Gastroesophageal sphincter (tissue), 4 donors: ENCODE measurements at places on chromosomes 3 and 15. TPM values are rescaled to one million over a fixed set of nuclear protein-coding genes. Genes with fewer than 3 reads are reported as not detected.

Gene HRH1
- 7.4 TPM for total RNA-seq

Gene DNAJB8
- total RNA-seq: not detected

Gene BCHE
- total RNA-seq: 31.8 TPM

Gene SPRED1
- 16.2 TPM for total RNA-seq

Gene LRRC58
- total RNA-seq: 33.5 TPM

Gene CXCR6
- total RNA-seq: 0.54 TPM

Gene HYKK
- total RNA-seq: 5.6 TPM

Gene ZPLD1
- total RNA-seq: 0.35 TPM

DNA sequence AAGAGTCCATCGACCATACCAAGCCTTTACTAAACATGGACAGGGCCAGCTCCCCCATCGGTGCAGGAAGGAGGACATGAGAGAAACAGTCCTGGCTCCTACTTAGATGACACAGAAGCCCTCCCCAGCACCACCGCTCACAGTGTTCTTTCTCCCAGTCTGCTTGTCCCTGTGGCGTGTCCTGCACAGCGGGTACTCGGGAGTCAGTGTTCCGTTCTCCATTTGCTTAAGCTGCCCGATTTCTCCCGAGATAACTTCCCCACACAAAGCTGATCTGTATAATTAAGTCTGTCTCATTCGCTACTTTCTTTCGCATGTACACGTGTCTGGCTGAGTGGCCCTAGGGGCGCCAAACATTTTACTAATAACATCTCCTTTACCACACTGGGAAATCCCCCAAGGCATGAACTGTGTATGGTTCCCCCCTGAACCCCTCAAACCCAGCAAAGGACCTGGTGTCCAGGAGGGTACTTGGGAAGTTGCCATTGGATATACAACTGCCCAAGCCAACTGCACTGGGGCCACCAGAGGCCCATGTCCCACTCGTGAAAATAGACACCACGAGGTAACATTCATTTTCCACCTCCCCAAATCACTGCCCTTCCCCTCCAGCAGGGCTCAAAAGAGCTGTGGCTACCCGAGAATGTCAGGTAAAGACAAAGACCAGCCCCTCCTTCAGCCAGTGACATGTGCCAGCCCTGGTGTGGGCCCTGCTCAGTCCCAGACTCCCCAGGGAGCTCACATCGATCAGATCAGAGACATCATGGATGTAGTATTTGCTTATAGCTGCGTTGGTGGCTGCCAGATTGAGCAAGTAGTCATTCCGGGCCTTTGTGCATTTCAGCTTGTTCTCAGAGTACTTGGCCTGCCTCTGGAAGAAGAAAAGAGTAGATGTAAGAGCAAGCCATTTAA lies 96.5 kb upstream of the RAD18 start:
- no peaks in the 10 kb centered on the region for H3K27me3 ChIP-seq
- no peak overlapping the region for H3K4me3 ChIP-seq
- H3K4me1 ChIP-seq: no peaks in the 10 kb centered on the region

DNA sequence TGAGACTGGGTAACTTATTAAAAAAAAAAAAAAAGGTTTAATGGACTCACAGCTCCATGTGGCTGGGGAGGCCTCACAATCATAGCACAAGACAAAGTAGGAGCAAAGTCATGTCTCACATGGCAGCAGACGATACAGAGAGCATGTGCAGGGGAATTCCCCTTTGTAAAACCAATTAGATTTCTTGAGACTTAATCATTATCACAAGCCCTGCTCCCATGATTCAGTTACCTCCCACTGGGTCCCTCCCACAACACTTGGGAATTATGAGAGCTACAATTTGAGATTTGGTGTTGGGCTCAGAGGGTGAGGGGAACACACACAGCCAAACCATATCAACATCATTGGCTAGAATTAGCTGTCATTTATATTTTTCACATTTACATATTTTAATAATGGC lies 221.0 kb downstream of the RSRC1 start:
- no peaks in the 10 kb centered on the region for H3K4me1 ChIP-seq
- H3K4me3 ChIP-seq: no peak overlapping the region
- ATAC-seq: no peak
- no peaks in the 10 kb centered on the region for H3K36me3 ChIP-seq
- H3K27ac ChIP-seq: no peak overlapping the region

- H3K36me3 ChIP-seq: no peaks in the 10 kb centered on the region
- no peaks in the 10 kb centered on the region for H3K27me3 ChIP-seq
- H3K4me1 ChIP-seq: peaks cover 98% of the 10 kb centered on the region
- H3K4me3 ChIP-seq: no peak overlapping the region
- no peak overlapping the region for H3K27ac ChIP-seq
- ATAC-seq: no peak
Measured at GRCh38 chr3:128788268-128788869, 62.4 kb downstream of the RAB7A start.

DNA sequence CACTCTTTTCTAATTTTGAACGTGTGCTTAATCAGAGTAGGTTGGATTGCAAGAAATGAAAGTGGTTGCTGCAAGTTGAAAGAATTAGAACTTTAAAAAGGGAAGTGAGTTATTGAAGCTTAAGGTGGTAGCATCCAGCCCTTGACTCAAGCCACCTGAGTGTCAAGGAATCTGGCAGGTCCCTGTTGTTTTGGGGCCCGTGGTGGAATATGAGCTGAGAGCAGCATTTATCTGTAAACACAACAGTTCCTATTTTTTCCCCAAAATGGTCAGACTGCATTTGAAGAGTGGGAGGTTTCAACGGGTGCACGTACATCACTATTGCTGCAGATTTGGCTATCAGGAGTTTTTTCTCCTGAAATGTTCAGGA lies 1.7 kb downstream of the ITPR1 start:
- H3K4me3 ChIP-seq: peak overlapping the region; percentile 90
- ATAC-seq: no peak
- H3K36me3 ChIP-seq: peaks cover 4% of the 10 kb centered on the region
- H3K27ac ChIP-seq: peak overlapping the region; percentile 93
- peaks cover 63% of the 10 kb centered on the region for H3K4me1 ChIP-seq
- H3K27me3 ChIP-seq: no peaks in the 10 kb centered on the region

- H3K27ac ChIP-seq: peak overlapping the region; percentile 44
- ATAC-seq: peak; percentile 78
- H3K36me3 ChIP-seq: peaks cover 66% of the 10 kb centered on the region
- no peak overlapping the region for H3K4me3 ChIP-seq
- peaks cover 4% of the 10 kb centered on the region for H3K4me1 ChIP-seq
Measured at GRCh38 chr15:90071220-90071807, 31.0 kb downstream of the IDH2 start.

- H3K4me3 ChIP-seq: no peak overlapping the region
- H3K27ac ChIP-seq: peak overlapping the region; percentile 73
- H3K27me3 ChIP-seq: no peaks in the 10 kb centered on the region
- no peak for ATAC-seq
- peaks cover 58% of the 10 kb centered on the region for H3K4me1 ChIP-seq
- H3K36me3 ChIP-seq: peaks cover 12% of the 10 kb centered on the region
Measured at GRCh38 chr3:195254454-195255175, 16.3 kb downstream of the XXYLT1 start.

DNA sequence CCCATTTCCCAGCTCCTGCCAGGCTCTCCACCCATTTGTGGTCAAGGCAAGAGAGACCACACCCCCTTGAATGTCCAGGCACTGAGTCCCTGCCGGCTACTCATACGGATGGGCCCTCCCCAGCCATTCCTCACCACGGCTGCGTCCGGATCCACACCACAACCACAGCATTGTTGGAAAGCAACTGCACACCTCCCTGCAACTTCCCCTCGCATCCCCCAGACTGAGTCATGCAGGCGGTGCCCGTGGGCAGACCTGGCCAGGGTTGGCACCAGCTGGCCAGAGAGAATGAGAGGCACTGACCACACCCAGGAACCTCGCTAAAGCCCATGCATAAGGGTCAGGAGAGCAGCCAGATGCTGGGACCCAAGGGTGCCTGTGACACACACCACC lies 30.5 kb downstream of the LOXL1 start:
- H3K4me3 ChIP-seq: no peak overlapping the region
- H3K27ac ChIP-seq: peak overlapping the region; percentile 39
- H3K27me3 ChIP-seq: no peaks in the 10 kb centered on the region
- H3K4me1 ChIP-seq: peaks cover 18% of the 10 kb centered on the region
- ATAC-seq: peak; percentile 70

- no peak for ATAC-seq
- no peaks in the 10 kb centered on the region for H3K27me3 ChIP-seq
- H3K4me1 ChIP-seq: peaks cover 35% of the 10 kb centered on the region
- H3K36me3 ChIP-seq: no peaks in the 10 kb centered on the region
Measured at GRCh38 chr15:90099072-90099867, 3.0 kb downstream of the IDH2 start.

DNA sequence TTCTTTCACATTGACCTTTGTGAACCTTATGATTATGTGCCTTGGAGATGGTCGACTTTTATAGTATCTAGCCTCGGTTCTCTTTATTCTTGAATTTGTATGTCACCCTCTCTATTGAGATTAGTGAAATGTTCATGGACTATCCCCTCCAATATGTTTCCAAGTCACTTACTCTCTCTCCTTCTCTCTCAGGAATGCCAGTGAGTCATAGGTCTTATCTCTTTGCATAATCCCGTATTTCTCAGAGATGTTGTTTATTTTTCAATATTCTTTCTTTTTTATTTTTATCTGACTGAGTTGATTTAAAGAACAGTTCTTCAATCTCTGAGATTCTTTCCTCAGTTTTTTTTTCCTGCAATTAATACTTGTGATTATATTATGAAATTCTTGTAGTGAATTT lies 411.6 kb upstream of the CADM2 start:
- no peaks in the 10 kb centered on the region for H3K4me1 ChIP-seq
- no peak overlapping the region for H3K27ac ChIP-seq
- H3K4me3 ChIP-seq: no peak overlapping the region
- H3K27me3 ChIP-seq: no peaks in the 10 kb centered on the region

GRCh38 chr15:70466305-70466704 lies 297.1 kb downstream of the UACA start:
- H3K27ac ChIP-seq: no peak overlapping the region
- H3K4me3 ChIP-seq: no peak overlapping the region
- no peaks in the 10 kb centered on the region for H3K36me3 ChIP-seq
- no peak for ATAC-seq

- H3K4me3 ChIP-seq: no peak overlapping the region
- no peaks in the 10 kb centered on the region for H3K27me3 ChIP-seq
- no peak overlapping the region for H3K27ac ChIP-seq
- ATAC-seq: no peak
Measured at GRCh38 chr15:53982071-53982680, 3.9 kb downstream of the UNC13C start.
